ENCODE measurements at places on chromosomes 11 and 22.

- DNase-seq: no peak
Observed at GRCh38 chr22:45977551-45978274, 751 bp upstream of the WNT7B start.

DNA sequence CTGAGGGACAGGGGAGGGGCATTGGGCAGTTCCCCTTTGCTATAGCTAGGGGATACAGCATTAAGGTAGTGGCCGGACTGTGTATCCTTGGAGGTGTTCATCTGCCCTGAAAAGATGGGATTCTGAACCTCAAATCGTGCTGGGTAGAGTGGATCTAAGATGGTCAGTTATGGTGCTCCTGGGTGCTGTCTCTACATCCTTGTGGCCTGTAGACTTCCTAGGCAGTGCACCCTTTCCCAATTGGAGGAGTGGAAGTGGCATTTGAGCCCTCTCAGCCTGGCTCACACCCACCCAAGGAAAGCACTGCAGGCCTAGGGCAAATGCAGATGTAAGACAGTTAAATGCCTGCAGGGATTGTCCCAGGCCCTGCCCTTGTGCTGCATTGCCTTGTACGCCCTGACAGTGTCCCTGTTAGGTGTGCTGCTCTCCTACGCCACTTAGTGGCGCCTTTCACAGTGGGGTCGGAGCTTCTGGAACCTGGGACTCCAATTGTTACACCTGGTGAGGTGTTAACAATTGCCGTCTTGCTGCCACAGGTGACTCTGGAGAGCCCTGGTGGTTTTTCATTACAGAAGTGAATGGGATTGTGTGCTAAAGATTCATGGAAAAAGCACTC is 35.0 kb downstream of the PPFIBP2 start:
- DNase-seq: peak; percentile 12

GRCh38 chr11:46471943-46472661 is 80.5 kb upstream of the CHRM4 start:
- no peak for DNase-seq

- DNase-seq: no peak
Observed at GRCh38 chr11:72439455-72439854, 5.1 kb upstream of the CLPB start.

GRCh38 chr22:45911601-45912271 is 65.2 kb downstream of the WNT7B start:
- no peak for DNase-seq

DNA sequence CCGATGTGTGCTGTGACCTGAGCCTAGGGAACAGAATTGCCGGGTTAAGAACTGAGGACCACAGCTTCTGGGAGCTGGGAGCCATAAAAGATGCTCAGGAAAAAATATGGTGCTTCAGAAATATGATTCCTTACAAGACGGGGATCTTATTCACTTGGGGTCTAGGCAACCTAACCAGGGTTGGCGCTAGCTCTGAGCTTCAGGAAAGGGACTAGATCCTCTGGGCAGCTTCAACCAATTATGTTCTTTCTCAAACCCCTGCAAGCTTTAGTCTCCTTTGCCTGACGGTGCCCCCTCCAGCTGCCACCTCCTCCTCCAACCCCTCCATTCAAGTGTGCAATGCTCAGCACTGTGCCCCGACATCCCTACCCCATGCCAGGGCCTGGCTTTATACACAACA is 634.1 kb upstream of the CADM1 start:
- DNase-seq: no peak

- no peak for DNase-seq
Observed at GRCh38 chr11:59706518-59707285, 6.9 kb downstream of the OR10V1 start.

GRCh38 chr22:47123006-47123826 is 360.8 kb downstream of the TBC1D22A start:
- DNase-seq: no peak

- DNase-seq: no peak
Observed at GRCh38 chr11:4185561-4185960, 91.0 kb downstream of the RRM1 start.

- no peak for DNase-seq
Observed at GRCh38 chr22:49260681-49261580, 566.7 kb downstream of the BRD1 start.
